ENCODE measurements at places on chromosomes 6 and 20. TPM values are rescaled to one million over a fixed set of nuclear protein-coding genes. Genes with fewer than 3 reads are reported as not detected.

Gene KLHDC3
- total RNA-seq, result 35.6 TPM

Gene MEP1A
- total RNA-seq, result not detected

Gene SIM1
- total RNA-seq, result not detected

Gene BEND3
- 2.8 TPM for total RNA-seq

Gene BHLHE23
- not detected for total RNA-seq

Gene IRAK1BP1
- total RNA-seq, result 4.6 TPM

Gene DLL1
- total RNA-seq, result 1.4 TPM

Gene POU5F1
- 2.0 TPM for total RNA-seq

Gene COL12A1
- total RNA-seq, result 110 TPM

Gene PHACTR1
- total RNA-seq, result not detected
